ENCODE measurements at places on chromosomes 4 and X.

- no peak for DNase-seq
Measured at GRCh38 chrX:23766650-23767551, 16.1 kb upstream of the SAT1 start.

DNA sequence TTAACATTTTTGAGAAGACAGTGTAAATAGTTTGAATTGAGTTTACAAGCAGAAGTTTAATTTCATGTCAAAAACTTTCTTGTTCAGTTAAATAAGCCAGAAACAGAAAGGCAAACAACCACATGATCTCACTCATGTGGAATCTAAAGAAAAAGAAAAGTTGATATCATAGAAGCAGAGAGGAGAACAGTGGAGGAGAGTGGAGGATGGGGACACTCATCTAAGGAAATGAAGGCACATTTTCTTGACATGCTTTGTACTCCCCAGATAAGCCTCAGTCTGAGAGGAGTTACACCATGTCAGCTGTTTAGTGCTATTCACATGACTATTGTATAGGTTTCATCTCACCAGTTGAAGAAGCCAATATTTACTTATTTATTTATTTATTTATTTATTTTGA, 13.5 kb downstream of the SNCA start:
- no peak for DNase-seq

DNA sequence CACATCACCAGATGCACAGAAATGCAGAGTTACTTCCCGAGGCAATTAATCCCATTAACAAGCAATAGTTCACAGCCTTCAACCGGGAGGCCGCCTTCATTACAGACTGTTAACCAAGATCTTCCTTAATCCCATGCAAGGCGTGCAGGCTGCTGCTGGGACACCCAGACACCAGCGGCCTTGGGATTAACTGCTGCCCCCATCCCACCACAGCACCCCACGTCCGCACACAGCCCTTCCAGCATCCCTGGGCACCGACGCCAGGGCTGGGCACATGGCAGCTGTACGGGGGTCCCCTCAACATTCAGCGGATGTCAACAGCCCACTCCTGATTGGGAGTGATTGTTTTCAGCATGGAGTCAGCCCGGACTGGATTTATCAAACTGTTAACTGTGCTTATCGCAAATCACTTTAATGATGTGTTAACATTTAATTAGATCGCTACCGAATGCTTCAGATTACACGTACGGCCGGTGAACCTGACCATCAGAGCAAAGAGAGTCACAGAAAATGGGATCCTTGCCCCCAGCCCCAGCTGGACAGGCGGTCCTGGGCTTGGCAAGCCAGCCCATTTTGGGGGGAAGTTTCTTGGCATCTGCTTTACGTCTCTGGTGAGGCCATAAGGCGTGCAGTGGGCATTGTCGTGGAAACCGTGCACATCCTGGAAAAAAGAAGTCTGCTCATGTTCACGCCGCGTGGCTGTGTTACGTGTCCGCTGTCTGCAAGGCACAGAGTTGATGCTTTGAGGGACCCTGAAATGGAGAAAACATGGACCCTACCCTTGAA, 126.4 kb downstream of the HMX1 start:
- no peak for DNase-seq

- DNase-seq, result no peak
Measured at GRCh38 chrX:1139185-1139500, 73.3 kb downstream of the CRLF2 start.

DNA sequence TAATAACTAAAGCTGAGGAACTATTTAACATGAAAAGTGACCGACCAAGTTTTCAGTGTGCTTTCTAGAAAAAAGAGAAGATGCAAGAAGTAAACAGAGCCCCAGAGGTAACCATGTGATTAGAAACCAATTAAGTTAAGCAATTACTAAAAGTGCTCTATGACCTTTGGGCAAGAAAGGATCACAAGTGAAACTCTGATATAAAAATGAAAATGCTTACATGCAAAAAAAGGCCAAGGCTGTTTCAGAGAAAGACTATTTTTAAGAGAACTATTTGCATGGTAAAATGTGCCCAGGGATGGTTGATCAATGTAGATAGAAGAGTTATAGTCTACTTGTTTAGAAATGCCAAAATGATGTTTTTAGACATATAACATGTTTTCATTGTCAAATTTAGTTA, 22.0 kb downstream of the KLHL15 start:
- DNase-seq, result no peak

DNA sequence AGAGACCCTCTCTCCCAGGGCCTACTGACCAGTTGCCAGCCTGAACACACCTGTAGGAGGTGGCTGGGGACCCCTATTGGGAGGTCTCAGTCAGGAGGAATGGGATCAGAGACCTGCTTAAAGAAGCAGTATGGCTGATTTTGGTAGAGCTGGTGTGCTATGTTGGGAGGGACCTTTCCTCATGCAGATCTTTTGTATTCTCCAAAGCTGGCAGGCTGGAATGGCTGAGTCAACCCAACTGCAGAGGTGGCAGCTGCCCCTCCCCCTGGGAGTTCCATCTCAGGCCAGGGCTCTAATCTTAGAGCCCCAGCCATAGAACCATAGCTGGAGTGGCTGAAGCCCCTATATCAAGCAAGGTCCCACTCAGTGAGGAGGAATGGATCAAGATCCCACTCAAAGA, 279.3 kb upstream of the BMP3 start:
- no peak for DNase-seq

DNA sequence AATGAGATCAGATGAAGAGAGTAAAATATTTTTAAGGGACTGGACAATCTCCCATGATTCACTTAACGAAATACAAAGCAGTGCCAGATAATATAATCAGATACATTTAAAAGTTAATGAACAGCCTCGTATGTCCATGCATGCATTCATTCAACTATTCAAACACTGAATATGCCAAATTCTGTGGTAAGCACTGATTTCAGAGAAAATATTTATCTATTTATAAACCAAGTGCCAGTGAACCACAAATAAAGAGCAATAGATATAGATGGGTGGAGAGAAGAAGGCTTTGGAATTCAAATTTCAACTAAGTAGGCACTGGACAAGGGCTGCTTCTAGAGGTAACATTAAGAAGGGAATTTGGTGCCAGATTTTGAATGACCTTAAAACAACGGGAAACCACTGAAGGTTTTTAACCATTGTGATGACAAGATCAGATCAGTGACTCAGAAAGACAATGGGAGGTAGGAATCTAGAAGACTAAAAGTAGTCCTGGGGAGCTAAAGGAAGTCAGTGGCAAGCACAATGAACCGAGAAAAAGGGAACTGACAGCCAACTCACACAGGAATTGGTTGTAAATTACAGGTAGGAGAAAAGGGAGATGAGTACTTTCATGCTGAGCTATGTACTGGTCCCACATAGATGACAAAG, 14.2 kb downstream of the ELOVL6 start:
- no peak for DNase-seq

DNA sequence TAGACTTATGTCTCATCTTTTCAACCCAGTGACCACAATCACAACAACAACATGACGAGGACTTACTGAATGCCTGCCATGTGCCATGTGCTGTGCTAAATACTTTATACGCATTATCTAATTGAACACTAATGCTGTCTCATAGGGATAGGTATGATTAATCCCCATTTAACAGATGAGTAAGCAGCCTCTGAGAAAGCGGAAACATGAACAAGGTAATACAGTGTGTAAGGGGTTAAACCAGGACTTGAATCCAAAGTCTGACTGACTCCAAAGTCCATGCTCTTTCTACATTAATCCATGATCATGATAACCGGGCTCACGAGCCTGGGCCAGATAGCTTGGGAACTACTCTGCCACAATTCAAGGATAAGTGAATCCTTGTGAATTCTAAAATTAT, 105.3 kb upstream of the MBNL3 start:
- DNase-seq, result no peak

DNA sequence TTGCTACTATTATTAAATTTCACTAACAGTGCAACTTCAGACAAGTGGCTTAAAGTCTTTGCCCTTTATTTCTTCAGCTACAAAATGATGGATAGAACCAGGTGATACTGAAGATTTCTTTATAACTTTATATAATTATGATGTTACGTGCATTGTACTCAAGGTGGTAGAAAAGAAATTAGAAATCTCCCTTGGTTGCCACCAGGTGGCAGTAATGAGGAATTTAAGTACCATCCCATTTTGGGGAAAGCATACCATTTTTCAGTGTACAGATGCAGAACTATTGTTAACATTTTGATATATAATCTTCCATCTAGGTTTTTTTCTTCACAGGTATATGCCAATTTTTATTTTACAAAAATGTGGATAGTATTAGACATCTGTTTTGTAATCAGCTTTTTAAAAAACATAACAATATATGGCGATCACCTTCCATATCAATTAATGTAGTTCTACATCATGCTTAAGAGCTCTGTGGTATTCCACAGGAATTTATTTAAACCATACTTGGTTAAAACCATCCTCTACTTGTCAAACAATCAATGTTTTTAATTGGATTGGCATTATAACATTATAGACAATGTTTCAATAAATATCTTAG, 37.7 kb upstream of the RAB33B start:
- no peak for DNase-seq

DNA sequence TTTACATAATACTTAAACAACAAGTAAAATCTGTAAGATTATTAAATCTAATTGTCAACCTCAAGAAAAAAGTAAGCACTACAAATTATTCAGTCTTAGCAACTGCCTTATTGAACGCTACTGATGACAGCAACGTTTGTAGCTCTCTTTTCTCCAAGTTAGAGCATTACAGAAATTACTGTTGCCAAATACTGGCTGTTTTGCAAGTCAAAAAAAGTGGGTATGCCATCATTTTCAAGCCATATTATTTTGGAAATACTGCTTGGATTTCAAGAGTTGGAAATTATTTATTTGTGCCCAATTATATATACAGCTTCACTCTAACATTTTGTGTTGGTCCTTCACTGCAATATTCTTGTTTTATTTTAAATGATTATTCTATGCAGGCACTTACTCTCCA, 221.7 kb downstream of the CXXC4 start:
- no peak for DNase-seq

GRCh38 chr4:44447563-44448504, 775 bp downstream of the KCTD8 start:
- DNase-seq, result no peak
